ENCODE measurements at places on chromosomes 1 and 21. TPM values are rescaled to one million over a fixed set of nuclear protein-coding genes. Genes with fewer than 3 reads are reported as not detected.

The SAMD11 gene
- 16.9 TPM for total RNA-seq

The ESPN gene
- total RNA-seq = 0.50 TPM

The CD1E gene
- not detected for total RNA-seq

The RNU1-4 gene
- total RNA-seq = not detected
